ENCODE measurements at places on chromosomes 6 and 20.

GRCh38 chr20:50548396-50548795 is 38.2 kb downstream of the PTPN1 start:
- no peak for DNase-seq

DNA sequence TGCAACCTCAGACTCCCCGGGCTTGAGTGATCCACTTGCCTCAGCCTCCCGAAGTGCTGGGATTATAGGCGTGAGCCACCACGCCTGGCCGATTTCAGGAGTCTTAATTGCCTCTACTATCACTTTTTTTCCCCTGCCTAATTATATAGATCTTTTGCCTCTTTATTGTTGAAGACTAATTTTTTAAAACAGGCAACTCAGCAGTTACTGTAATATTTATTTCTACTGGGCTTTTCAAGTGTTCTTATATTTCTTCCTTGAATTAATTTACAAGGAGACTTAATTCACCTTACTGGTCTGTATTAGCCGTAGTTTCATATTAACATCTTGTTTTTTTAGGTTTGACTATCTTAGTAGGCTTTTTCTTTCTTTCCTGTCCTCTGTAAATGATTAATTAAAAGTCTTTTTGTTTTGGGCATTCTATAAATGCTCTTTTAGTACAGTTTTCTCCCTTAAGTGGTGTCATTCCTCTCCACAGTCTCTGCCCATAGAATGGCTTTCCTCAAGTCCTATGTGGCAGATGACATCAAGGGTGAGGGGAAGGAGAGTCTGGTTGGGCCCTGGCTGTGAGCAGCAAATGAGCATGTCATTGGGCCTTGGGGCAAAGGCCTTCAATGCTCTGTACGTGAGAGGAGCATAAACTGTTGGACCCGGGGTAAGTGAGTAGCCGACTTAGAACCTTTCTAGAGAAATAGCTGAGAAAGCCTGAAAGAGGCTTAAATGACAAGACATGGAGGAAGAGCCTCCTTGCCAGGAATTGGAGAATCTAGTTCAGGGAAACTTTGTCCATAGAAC is 36.0 kb downstream of the ANKS1A start:
- no peak for DNase-seq

GRCh38 chr6:98747960-98748359 is 86.4 kb upstream of the POU3F2 start:
- no peak for DNase-seq

DNA sequence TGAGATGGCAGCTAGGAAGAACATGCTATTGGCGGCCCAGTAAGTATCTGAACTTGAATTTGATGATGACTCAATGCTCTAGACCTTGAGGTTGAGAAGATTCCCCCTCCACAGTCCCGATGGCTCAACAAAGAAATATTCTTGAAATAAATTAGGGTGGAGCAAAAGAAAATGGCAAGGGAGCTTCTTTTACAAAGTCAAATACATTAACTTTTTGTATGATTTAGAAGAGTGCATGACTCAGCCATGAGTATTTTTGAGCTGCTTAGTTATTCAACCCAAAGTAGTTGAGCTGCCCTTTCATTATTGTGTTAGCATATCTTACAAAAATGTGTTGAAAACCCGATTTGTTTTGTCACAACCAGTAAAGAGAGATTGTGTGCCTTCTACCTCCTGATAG is 7.6 kb downstream of the TFAP2C start:
- DNase-seq: no peak

- peak; percentile 77 for DNase-seq
Measured at GRCh38 chr6:30730601-30731435, 10.7 kb downstream of the TUBB start.

GRCh38 chr6:13226071-13226470 is 102.3 kb downstream of the TBC1D7 start:
- no peak for DNase-seq

DNA sequence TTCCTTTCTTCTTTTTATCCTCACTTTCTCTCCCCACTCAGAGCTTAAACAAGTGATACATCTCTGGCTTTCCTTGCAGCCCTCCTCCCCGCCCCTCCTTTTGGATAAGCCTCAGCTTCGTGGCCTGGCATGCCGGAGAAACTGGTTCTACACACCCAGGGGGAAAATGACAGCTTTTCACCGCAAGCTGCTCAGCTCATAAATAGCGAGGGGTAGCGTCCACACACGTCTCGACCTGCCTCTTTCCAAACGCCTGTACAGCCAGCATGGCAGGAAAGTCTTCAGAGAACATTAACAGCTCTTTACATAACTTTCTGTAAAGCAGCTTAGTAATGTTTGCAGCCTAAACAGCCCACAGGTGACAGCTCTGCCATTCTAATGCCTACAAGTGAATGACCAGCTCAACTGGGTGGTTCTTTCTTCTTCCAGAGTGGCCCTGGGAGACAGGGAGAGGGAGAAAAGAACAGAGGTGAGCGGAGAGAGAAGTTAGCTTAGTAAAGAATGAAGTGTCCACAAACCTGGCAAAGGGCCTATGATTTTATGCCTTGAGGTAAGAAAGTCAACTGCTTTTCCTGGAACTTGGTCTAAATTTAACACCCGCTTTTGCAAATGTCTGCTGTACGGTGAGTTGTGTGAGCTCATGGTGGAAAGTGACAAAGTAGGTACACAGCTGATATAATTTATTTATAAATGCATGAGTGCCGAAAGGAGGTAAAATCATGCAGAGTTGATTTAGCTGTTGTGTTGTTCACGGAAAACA is 251.5 kb downstream of the TFAP2A start:
- no peak for DNase-seq

DNA sequence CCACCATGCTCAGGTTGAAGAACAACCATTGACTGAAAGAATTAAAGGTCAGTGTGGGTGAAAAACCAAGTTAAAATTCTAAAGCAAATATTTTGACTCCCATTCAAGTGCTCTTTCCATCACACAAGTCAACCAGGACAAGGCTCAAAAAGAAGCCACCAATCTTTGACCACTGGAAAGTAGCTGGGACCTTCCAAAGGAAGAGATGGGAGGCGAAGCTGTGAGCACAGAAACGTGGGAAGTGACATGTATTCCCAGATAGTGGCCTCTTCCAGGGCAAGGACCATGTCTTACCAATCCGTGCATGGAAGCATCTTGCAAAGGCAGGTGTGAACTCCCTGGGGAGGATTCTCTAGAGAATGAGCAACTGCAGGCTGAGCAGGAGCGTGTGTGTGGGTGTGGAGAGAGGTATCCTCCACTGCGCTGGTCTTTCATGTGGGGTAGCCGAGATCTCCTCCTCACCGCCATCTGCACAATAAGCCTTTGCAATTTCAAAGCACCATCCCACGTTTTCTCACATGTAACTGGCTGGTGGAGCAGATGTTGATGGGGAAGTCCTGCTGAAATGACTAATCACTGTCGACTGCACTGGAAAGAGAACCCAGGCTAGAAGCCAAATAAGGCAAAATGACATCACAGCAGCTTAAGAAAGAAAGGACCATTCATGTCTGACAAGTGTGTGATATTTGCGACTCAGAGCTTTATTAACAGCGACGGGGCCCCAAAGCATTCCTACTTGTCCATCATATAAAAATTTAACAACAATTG is 189.4 kb upstream of the RREB1 start:
- DNase-seq: no peak

- DNase-seq: no peak
Measured at GRCh38 chr6:41741625-41742490, 5.3 kb downstream of the PGC start.

DNA sequence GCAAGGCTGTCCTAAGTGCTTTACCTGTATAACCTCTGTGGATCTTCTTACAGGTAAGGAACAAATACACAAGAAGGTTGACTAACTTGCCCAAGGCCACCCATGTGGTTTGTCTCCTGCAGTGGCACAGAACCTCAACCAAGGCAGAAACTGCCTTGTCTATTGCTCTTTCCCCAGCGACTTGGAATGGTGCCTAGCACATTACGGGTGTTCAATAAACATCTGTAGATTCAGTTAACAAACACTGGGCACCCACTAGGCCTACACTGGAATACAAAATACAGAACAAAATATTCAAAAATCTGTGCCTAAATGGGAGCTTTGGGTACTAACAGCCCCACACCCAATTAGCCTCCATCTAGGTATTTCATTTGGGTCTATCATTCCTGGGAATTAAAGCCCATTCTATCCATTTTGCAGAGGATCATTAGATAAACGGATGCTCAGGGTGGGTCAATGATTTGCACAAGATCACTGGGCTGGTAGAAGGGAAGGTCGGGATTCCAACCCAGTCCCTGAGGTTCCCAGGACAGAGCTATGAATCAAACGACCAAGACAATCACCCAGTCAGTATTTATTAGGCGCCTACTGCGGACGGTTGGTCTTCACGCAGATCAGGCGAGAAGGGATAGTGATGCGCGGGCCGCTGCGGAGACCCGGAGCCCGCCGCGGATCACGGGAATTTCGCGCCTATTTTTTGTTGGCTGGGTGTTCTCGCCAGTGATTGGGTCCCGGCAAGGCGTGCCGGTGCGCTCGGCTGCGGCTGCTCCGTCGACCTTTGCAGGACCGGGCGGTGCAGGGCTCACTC is at the start of gene STK35:
Gene STK35 (plus strand): TSS at position 771 of the 808 bp plus-strand sequence. CDS start 55 bp downstream, outside the sequence.
- DNase-seq: peak; percentile 65

- DNase-seq: no peak
Measured at GRCh38 chr20:63645218-63645617, 8.0 kb downstream of the STMN3 start.

DNA sequence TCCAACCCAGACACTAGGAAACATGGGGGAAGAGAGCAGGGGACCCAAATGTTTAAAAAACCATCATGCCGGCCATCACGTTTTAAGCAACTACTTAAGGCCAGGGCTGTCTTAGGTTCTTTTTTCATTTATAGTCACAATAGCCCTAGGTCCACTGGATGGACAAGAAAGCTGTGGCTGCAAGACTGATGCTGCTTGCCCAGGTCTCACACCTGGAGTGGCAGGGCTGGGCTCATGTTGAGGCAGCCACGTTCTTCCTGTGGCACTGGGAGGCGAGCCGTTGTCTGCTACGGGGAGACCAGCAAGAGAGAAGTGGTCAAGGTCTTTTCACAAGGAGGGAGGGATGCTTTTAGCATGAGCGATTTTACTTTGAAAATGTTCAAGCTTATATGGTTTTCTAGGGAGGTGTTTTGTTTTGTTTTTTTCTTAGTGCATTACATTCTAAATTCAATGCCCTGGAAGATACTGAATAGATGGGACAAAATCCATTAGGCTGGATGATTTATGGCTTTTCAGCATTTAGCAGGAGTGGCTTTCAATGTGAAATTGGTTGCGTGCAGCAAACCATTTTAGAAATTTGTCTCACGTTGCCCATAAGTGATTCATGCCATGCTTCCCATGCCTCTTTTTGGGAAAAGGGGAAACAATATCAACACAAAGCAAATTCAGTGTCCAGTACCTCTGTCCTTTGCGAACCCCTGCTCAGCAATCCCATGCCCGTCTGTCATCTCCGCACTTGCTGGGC is 106.6 kb upstream of the SNX9 start:
- peak; percentile 26 for DNase-seq

- no peak for DNase-seq
Measured at GRCh38 chr20:25360631-25361286, 29.9 kb downstream of the ABHD12 start.

GRCh38 chr20:57514273-57514751 is 10.6 kb downstream of the CTCFL start:
- DNase-seq: peak; percentile 40

GRCh38 chr20:56445130-56445529 is 23.3 kb upstream of the RTF2 start:
- no peak for DNase-seq

- DNase-seq: no peak
Measured at GRCh38 chr6:11413728-11414127, 123.8 kb upstream of the TMEM170B start.

- DNase-seq: no peak
Measured at GRCh38 chr6:133242637-133243585, 1.8 kb downstream of the EYA4 start.

- no peak for DNase-seq
Measured at GRCh38 chr20:24970030-24970553, 21.0 kb downstream of the CST7 start.

DNA sequence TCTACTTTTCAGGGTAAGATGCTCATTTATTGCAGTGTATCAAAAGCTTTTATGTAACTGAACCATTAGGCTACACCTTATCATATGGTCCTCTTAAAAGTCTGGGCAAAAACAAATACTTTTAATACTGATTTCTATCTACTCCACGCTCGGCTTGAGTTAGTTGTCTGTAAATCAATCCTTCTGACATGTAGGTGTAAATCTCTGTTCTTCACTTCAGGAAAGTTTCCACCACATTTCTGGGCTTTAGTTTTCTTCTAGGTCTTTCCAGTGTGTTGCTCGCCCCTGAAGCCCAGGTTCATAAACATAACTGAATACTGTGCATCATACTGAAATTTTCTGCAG is 89.2 kb upstream of the RNF217 start:
- no peak for DNase-seq

DNA sequence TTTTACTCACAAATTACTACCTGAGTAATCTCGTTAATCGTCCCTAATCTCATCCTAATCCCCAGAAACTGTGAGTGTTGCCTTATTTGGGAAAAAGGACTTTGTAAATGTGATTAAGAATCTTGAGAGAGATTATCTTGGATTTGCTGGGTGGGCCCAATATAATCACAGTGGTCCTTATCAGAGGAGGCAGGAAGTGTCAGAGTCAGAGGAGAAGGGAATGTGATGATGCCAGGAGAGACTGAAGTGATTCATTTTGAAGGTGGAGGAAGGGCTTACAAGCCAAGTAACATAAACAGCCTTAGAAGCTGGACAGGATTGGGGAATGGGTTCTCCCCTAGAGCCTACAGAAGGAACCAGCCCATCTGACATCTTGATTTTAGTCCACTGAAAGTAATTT is 16.7 kb downstream of the RPP21 start:
- no peak for DNase-seq

- no peak for DNase-seq
Measured at GRCh38 chr6:37838219-37838921, 18.8 kb downstream of the ZFAND3 start.

- DNase-seq: no peak
Measured at GRCh38 chr6:126027601-126028000, 41.3 kb downstream of the TRMT11 start.

GRCh38 chr20:47704746-47705496 is 80.4 kb downstream of the SULF2 start:
- DNase-seq: no peak

- no peak for DNase-seq
Measured at GRCh38 chr20:33601861-33602260, 60.3 kb upstream of the C20orf144 start.

DNA sequence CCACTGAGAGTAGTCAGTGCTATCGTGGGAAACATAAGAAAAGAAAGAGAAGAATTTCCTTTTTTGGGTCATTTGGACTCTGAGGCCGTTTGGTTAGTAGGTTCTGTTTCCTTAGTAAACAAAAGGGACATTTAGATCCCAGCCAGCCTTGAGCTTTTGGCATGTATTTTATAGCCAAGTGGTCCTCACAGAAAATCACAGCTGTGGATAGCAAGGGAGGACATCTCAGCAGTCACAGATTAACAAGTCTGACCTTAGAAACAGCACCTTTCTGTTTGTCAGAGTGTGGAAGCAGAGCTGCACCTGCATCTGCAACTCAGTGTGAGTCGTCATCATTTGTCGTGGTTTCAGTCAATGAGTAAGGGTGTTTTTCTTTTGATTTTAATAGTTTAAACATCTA is 40.5 kb downstream of the FAM120B start:
- DNase-seq: no peak

DNA sequence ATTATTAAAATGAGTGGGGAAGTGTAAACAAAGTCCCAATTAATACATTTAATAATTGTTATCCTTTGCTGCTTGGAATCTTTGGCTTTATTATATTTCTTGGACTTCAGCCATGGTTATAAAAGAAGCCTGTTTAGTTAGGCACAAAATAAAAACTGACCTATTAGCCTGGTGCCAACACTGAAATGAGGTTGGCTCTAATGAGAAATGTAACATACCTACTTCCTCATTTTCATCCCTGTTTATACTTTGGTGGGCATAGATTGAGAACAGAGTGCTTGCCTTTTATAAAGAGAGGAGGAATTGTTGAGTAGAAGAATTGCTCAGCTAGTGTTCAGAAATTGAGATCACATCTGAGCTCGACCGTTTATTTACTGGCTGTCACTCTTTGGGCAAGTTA is 471.3 kb downstream of the UTRN start:
- no peak for DNase-seq

Measured in NCI-H1436 (cell line).